NCI-H2029 treated with DMSO at 0.1 percent for 48 hours (cell line): ENCODE measurements at places on chromosomes 2 and 18.

DNA sequence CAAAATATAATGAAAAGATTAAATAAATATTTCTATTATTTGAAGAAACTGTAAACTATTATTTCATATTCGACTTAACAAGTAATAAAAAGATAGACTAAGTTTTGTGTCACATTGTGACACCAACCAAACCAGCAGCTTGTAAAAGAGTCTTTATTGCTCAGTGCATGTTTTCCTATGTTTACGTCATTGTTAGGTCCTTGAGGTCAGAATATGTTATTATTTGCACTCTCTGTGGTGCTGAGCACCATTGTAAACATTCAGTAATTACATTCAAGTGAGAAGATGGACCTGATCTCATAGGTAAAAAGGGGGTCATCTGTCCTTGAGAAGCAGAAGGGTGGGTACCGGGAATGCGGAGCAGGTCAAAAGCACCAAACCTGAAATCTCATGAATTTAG, 1999.1 kb upstream of the CELF4 start:
- DNase-seq = no peak

- DNase-seq = no peak
These were observed 162.7 kb downstream of the FSHR start for GRCh38 chr2:48991415-48992131.

DNA sequence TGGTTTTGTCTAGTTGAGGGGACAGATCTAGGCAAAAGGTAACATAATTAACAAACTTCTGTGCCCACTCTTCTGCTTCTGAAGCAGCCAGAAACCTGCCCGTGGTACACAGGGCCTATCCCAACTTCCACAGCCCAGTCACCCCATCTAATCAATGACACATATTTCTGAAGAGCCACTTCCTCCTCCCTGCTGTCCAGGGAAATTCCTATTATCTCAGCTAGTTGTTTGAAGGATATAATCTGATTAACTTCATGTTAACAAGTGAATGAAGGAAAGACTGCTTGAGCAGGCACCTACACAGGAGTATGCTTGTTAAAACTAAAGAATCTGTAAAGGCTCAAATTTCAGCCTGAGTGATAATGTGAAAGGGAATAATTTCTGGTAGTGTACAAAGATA, 61.4 kb downstream of the CCDC148 start:
- no peak for DNase-seq

DNA sequence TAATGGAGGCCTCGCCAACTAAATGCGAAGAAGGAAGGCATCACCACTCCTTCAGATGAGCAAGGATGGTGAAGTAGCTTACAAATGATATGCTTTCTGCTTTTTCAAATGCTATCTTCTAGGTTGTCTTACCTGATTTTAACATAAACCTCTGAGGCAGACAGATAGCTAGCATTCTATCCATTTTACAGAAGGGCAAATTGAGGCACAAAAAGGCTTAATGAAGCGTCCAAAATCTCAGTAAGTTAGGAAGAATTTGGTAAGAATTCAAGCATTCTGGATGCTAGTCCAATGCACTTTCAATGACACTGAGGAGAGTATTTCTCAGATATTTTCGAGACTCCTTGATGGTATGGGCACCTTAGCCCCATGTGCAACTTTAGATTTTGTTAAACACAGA, 81.8 kb downstream of the LRP2 start:
- DNase-seq = no peak

DNA sequence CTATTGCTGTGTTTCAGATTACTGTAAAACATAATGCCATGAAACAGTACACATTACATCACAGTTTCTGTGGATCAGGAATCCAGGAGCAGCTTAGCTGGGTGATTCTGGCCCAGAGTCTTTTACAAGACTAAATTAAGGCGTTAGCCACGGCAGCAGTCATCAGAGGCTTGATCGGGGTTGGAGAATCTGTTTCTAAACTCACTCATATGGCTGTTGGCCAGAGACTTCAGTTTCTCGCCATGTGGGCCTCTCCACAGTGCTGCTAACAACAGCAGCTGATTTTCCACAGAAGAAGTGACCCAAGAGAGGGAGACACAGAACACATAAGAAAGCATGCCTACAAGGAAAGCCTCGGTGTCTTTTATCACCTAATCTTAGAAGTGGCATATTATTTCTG, 89.2 kb upstream of the MYO3B start:
- no peak for DNase-seq

DNA sequence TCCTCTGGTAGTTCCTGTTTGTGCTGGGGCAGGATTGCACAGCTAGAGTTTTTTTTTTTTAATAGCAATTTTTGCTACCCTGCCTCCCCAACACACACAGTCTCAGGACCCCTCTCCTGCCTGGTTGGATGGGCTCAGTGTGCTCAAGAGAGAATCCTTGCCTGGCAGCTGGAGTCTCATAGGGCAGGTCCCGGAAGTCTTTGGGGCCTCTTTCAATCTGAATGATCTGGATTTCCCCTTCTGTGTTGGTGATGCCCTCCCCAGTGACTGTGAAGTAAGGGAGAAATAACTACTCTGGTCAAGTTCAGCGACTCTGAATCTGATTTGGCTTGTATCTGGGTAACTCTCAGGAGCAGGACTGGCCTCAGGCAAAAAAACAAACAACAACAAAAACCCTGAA, 220.6 kb upstream of the LRRTM1 start:
- DNase-seq = no peak

- DNase-seq = no peak
These were observed 841.6 kb downstream of the TRIB2 start for GRCh38 chr2:13558368-13558767.

DNA sequence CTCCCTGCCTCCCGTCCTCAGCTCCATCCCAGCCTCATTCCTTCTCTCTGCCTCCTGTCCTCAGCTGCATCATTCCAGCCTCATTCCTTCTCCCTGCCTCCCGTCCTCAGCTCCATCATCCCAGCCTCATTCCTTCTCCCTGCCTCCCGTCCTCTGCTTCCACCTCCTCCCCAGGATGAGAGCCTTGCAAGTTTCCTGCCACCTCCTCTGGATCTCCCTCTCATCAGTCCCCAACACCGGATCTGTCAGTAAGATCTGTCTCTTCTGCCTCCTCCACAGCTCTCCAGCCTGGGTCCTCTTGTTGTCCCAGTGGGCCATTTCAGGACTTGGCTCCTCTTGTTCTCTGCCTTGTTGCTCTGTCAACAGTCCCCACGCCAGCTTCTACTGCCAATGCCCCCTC, 130.9 kb downstream of the NDUFA10 start:
- DNase-seq = no peak

DNA sequence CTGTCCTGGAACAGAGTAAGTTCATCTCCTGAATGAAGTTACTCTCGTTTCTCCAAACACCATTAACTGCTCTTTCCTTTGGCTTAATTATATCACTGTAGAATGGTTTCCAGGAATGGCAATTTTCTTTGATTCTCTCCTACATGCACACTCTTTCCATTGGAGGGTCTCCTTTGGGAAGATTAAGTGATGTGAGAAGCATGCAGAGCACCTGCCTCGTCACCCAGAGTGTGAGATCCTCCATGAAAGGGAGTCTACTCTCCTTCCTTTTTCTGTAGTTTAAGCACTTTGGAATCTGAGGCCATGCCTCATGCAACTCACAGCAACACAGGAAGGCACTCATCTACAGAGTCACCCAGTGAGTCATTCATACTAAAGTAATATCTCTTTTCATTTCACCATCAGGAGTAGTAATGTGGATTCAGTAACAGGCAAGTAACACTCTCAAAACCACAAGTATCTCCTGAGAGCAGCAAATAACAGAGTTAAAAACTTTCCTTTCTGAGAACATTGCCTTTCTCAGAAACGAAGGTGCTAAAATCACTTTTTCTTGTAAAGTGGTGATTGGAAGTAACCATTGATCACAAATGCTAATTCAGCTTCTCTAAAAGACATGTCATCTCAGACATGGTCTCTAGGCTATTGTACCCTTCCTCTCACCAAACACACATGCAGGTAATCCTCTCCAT, 52.8 kb upstream of the IL1RL1 start:
- DNase-seq = no peak

DNA sequence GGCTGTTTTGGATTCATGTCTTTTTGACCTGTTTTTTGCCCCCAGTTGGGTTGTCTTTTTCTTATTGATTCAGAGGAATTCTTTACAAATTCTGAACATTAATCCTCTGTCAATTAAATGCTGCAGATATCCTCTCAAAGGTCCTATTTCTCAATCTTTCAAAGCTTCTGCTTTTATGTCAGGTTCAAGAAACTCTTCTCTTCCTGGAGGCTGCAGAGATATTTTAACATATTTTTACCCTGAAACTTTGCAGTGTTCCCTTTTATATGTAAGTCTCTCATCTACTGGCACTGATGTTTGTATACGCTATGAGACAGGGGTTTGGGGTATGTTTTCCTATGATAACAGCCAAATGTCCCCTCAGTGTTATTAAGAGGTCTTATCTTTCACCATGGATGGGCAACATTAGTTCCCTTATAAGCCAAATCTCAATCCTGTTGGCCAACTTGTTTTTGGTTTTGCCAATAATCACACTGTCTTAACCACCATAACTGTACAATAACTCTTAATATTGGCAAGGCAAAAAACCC, 159.3 kb downstream of the HDAC4 start:
- DNase-seq = no peak

DNA sequence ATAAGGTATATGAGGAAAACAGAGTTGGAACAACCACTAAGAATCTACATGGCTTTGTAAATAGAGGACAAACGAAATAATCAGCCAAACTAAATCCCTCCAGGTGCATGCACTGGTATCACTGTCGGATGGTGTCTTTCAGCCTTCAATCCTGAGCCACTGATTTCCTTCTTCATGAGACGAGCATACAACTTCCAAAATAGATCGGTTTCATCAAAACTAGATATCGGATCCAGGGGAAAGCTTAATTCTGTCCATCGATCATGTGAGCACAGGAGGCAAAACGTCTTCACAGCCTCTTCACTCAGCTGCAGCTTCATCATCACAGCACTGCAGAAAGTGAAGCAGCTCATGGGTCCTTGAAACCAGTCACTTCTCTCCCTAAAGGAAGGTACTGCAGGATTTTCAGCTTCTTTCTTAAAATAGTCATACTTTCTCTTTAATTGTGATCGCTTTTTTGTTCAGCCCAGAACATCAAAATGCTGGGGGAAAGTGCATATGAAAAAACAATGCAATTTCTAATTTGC, 80.5 kb downstream of the DTNB start:
- no peak for DNase-seq

- DNase-seq = no peak
These were observed 453.2 kb downstream of the LPIN1 start for GRCh38 chr2:12199491-12200211.

DNA sequence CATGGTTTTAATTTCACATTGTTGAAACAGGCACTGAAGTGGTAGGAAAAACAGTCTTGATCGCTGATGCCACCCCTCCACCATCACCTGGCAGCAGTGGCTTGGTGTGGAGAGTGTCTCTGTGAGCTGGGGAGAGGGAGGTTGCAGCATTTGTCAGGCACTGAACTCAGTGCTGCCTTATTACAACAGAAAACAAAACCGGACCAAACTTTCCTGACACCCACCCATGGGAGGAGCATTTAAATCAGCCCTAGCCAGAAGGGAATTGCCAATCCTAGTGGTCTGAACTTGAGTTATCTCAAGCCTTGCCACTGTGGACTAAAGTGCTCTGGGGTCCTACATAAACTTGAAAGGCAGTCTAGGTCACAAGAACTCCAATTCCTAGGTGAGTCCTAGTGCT, 103.0 kb upstream of the LGALSL start:
- no peak for DNase-seq

GRCh38 chr2:113963965-113964364, 74.1 kb downstream of the ACTR3 start:
- DNase-seq = no peak

- DNase-seq = no peak
These were observed 103.7 kb downstream of the LPIN1 start for GRCh38 chr2:11850082-11850481.

DNA sequence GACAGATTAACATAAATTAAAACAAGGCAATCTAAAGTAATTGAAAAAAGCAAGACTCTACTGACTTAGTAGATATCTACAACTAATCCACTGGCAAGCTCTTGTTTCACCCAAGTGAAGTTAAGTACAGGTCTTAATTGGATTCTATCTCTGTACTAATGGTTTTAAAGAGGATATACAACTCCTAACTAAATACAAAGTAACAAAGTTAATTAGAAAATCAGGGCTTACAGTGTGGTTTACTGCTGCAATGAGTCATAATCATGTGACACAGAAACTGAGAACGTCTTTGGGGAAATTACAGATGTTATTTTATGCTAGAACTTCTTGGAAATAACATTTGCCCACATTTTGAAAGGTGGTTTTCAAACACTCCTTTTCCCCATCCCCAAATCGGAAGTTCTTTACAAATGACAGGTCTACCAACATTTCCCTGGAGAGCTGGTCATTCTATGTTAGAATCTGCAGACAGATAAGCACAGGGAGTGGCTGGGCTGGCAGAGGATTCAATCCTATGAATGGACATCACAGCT, 245.3 kb downstream of the STK39 start:
- DNase-seq = no peak

DNA sequence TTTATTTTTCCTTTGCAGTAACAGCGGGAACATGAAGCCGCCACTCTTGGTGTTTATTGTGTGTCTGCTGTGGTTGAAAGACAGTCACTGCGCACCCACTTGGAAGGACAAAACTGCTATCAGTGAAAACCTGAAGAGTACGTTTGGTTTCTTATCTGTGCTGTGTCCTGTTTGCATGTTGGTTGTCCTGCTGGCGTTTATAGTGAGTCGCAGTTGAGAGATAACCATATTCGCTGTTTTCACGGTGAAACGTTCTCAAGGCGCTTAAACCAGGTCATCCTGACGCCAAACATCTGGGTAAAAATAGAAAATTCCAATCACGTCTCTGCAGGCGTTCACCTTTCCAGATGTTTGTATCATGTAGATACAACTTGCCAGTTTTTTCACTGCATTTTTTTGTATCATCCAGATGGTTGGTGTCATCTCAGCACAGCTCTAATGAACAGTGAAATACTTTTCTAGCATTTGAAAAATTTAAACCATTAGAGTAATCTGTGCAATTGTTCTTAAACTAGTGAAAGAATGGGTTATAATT, 21.2 kb downstream of the CLUL1 start:
- no peak for DNase-seq

- DNase-seq = no peak
These were observed at the start of gene ST6GAL2 for GRCh38 chr2:106885971-106886915. TSS of gene ST6GAL2 (minus strand) at chr2:106886167. CDS start at chr2:106843977, 42,190 bp downstream.

- DNase-seq = no peak
These were observed 75.2 kb downstream of the KLHL29 start for GRCh38 chr2:23460228-23460627.

GRCh38 chr2:79370976-79371538, 141.8 kb upstream of the CTNNA2 start:
- DNase-seq = no peak
